ENCODE measurements at places on chromosomes 2 and 18.

DNA sequence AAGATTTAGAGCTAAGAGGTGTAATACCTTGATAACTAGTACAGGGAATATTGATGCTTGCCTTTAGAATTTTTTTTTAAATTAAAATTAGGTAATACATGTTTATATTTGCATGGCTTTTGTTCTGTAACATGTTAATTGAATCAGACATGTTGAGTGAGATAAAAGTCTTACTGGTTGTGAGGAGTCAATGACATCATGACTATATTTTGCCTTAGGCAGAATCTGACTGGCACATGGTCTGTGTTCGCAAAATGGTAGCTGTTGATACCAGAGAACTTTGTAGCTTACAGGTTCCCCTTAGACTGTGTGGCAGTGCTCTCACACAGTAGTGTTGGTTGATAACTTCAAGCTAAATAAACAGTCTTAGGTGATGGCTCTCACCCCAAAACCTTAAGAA is 199.7 kb downstream of the PTPRM start:
- no peak for ATAC-seq

DNA sequence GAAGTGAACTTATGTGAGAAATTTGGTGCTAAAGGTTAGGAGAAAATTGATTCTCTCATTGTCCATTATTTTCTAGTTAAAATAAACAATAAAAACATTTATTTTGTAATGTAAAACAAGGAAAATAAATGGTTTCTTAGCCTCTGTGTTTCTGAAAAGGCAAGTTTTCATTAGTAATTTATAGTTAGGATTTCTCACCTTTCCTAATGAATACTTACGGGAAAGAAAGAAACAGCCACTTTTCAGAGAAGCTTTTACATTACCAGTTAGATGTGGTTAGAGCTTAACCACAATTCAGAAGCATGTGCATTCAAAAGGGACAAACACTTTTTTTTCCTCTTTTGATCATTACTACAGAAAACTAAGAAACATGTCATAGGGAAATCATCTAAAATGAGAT is 18.8 kb downstream of the NEMP2 start:
- no peak for ATAC-seq

DNA sequence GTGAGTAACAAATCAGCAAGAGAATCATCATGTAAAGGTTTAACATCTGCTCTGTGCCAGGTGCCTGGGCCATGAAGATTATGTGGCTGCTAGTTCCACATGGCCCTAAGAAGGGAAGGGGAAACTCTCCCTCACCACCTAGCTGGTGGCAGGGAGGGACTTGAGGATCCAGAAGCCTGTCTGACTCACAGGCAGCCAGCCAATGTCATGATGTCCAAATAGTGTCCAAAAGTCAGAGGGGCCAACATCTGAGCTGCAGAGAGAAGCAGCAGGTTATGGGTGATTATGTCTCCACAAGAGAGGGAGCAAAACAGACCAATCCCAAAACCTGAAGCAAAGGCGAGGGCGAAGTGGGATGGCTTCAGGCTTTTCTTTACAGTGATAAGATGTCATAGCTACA is 61.9 kb upstream of the SPP2 start:
- no peak for ATAC-seq

GRCh38 chr2:221143231-221143630 is 428.9 kb downstream of the EPHA4 start:
- ATAC-seq: no peak

- no peak for ATAC-seq
These were observed 201.1 kb downstream of the DCC start for GRCh38 chr18:52541056-52541455.

- no peak for ATAC-seq
These were observed 1010.8 kb upstream of the CELF4 start for GRCh38 chr18:38576349-38576748.

DNA sequence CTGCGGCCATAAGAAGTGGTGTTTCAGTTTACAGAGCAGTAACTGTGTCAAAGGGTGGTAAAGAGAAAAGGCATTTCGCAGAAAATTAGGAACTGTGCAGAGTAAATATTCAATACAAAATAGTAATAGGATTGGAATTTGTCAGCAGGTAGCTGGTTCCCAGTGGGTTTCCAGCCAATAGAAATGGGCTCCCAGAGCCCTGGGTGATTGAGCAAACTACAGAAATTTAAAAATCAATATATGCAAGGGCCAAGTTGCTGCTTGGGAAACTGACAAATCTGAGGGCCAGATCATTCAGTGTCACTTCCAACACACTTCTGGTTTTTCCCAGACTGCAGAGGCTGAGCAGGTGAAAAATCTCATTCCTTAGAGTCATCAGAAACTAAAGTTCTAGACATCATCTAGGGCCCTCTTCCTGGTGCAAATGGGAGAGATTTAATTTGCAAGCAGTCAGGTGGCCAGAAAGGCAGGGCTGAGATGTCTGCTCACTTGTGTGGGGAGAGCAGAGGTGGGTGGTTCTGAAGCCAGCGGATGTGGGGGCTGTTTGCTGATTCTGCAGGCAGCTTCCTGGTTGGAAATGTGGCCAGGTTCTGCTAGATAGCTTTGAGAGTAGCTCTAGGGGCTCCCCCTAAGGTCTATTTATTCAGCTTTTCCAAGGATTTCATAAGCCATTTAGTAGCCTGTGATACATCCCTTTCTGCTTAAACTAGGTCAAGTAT is 182.4 kb downstream of the NCK2 start:
- no peak for ATAC-seq

DNA sequence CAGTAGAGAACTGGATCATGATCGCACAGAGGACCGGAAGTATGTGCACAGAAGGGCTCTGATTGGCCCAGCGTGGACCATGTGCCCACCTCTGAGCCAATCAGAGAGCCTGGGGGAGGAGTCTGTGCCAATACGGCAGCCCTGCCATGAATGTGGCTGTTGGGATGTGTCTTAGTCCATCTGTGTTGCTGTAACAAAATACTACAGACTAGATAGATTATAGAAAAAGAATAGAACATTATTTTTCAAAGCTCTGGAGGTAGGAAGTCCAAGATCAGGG is 132.0 kb downstream of the NDUFA10 start:
- ATAC-seq: no peak

DNA sequence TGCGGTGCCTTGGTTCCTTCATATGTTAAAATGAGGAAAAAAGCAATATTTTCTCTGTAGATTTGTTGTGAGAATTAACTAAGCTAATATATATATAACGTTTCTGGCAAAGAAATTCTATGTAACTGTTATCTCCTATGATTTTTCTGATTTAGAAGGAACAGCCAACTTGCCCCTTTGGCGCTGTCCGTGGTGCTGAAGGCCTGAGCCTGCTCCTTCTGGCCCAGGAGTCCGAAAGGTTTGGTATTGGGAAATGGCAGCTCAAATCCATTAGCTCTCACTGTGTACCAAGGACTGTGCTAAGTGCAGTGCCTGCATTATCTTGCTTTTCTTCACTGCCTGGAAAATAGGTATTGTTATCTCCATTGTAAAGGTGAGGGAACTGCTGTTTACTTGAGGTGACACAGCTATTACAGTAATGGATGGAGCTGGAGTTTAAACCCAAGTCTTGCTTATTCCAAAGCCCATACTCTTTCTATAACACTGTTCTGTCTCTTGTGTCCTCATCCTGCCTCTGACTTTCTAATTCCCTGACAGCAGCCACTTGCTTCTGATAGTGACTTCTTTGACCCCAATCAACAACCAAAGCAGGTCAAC is 52.2 kb downstream of the C1QL2 start:
- no peak for ATAC-seq

- ATAC-seq: no peak
These were observed 94.4 kb upstream of the MSH6 start for GRCh38 chr2:47688561-47688960.

DNA sequence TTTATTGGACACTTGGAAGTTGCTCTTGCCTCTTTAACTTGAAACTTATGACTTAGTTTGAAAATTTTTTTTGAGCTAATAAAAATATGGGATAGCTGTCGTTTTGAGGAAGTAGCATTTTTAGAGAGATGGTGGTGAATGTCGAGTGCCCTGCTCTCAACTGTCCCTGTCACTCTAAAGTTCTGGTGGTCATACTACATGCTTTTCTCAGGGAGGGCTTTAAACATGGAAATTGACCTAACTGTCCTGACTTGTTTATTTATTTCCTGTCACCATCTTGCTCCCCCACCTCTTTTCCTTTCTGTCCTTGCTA is 16.0 kb downstream of the CEP192 start:
- ATAC-seq: no peak

GRCh38 chr2:9971105-9971818 is 19.8 kb downstream of the GRHL1 start:
- ATAC-seq: no peak

GRCh38 chr2:155218945-155219344 is 520.5 kb downstream of the KCNJ3 start:
- no peak for ATAC-seq

- no peak for ATAC-seq
These were observed 317.9 kb downstream of the CLIP4 start for GRCh38 chr2:29433128-29433527.

- no peak for ATAC-seq
These were observed 69.0 kb upstream of the DLGAP1 start for GRCh38 chr18:4524096-4524495.

DNA sequence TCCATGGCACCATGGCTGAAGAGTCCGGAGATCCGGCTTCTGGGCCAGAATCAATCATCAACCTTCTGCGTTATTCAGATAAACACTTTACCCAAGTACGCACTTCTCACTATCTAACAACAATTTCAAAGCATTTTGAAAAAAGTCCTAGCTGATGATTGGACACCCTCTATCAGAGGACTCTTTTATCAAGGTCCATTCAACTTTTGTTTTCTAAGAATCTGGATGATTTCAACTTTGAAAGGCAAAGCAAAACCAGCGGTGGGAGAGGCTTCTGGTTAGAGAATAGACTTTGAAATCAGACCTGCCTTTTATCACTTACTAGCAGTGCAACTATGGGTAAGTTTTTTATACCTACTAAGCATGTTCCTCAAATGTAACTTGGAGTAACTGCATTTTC is 293.6 kb upstream of the TNP1 start:
- ATAC-seq: no peak

DNA sequence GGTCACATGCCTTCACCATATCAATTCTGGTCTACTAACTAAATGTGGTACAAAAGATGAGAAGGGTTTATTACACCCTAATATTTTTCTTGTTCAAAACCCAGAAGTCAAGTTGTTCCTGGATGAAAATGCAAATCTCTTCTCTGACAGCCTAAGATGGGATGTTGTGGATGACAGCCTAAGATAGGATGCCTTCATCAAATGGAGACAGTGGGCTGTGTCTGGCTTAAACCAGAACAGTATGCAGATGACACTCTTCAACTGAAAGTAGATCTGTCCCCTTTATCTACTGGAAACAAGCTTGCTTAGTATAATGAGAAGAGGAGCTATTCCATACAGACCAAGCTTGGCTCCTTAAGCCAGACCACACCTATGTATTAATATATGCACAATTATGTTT is 17.7 kb downstream of the NXPH2 start:
- ATAC-seq: no peak

DNA sequence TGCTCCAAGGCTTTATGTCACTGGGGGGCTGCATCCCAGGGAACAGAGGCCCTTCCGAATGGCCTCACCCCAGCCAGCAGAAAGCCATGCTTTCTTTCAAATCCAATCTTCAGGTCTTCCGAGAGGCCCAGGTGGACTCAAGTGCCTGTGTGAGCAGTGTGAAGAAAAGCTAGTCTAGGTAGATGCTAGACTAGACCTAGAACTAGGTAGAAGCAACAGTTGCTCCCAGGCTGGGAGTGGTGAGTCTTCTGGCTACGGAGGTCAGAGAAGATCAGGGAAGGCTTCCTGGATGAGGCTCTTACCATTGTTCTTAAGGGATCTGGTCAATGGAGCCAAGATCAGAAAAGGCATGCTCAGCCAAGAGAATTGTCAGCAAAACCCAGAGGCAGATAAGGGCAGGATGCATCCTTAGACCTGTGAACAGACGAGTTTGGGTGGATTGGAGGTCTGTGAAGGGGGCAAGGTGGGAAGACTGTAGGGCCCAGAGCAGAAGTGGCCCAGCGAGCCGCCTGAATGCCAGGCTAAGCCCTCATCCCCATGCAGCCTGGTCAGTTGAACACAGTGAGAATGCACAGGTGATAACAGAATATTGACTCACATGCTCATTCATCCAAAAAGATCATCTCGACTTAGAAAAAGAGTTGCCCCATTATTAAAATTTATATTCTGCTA is 110.8 kb downstream of the SMAD7 start:
- ATAC-seq: no peak

DNA sequence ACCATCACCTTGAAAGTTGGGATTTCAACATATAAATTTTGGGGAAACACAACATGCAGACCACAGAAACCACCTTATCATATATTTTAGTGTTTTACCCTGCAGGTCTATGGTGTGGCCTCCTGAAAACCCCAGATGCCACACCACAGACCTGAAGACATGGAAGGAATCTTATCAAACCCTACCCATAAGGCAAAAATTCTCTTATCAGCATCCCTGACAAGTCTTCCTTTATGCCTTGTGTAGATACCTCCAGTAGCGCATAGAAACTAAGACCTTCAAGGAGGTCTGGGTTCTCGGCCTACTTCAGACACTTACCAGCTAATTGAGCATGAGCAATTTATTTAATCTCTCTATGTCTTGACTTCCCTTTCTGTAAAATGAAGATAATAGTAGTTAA is 59.1 kb upstream of the SLC14A2 start:
- no peak for ATAC-seq

DNA sequence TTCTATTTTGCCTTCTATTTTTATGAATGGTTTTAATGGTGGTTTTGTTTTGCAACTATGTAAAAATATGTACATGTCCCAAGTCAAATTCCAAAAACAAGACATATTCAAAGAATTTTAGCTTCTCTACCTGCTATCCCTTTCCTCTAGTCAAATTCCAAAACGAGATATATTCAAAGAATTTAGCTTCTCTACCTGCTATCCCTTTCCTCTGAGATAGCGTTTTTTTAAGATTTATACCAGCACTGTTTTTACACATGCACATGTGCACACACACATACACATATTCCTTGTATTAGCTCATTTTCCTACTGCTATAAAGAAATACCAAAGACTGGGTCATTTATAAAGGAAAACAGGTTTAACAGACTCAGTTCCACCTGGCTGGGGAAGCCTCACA is 199.1 kb upstream of the ARL4C start:
- no peak for ATAC-seq

DNA sequence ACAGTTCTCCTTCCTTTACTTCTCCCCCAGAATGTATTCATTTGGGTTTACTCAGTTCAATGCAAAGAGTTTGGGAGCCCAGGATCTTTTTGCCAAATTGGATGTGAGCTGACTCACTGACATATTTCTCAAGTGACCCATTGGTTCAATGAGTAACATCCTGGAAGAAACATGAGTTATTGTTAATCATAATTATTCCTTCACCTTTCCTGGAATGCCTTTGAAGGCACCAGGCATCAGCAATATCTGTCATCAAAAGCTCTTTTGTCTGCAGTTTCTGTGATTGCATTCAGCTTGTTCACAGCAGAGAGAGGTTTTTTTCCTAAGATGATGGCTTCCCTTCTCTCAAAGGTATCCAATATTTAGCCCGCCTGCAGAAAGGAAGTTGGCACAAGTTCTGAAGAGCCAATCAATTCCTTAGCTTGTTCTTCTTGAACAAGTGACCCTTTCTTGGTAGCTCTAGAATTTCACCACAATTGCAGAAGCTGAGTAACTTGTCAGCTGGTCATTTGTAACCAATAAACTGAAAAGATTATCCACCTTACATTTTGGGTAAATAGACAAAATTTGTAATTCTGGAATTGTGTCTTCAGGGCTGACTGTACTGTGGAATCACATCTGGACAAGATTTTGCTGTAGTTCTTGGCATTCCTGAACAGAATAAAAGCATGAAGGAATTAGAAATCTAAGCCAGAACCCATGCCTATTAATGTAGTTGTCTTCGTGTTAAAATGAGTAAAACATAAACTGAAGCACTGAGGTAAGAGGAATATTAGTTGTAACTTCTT is 72.2 kb upstream of the TMEM17 start:
- ATAC-seq: peak; percentile 79
